ENCODE measurements at places on chromosomes 5 and 9.

- DNase-seq: no peak
Observed at GRCh38 chr9:34098307-34098706, 28.2 kb downstream of the DCAF12 start.

- DNase-seq: no peak
Observed at GRCh38 chr9:131404987-131405386, 11.1 kb downstream of the PRRC2B start.

GRCh38 chr5:140423609-140424008 is 22.0 kb downstream of the ANKHD1 start:
- DNase-seq: no peak

- peak; percentile 30 for DNase-seq
Observed at GRCh38 chr9:13213337-13213736, 66.2 kb downstream of the MPDZ start.

- peak; percentile 42 for DNase-seq
Observed at GRCh38 chr5:78300464-78301045, 6.1 kb upstream of the AP3B1 start.

- DNase-seq: peak; percentile 85
Observed at GRCh38 chr5:97986069-97986468, 787.4 kb upstream of the RGMB start.

- DNase-seq: no peak
Observed at GRCh38 chr5:59421986-59422941, 471.3 kb downstream of the PDE4D start.

- DNase-seq: peak; percentile 90
Observed at GRCh38 chr5:112995764-112996618, 19.4 kb downstream of the DCP2 start.

DNA sequence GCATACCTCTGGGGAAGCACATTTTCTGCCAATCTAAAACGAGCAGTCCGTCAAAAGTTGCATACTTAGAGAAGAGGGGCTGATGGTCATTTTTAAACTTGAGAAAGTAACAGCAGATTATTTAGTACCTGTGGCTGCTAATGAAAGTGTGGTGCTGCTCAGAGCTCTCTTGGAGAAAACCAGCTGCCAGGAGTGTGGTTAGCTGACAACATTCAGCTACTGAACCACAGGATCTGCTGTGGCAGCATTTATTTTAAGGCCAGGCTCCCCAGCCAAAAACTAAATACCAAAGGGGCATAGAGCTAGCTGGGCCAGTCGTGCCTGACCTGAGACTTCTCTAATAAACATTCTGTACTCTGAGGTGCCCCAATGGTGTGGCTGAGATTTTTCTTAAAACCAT is 203.6 kb downstream of the EDIL3 start:
- DNase-seq: no peak

- no peak for DNase-seq
Observed at GRCh38 chr9:134601764-134602163, 39.8 kb upstream of the COL5A1 start.

GRCh38 chr5:145983446-145983845 is 47.1 kb downstream of the SH3RF2 start:
- DNase-seq: no peak

DNA sequence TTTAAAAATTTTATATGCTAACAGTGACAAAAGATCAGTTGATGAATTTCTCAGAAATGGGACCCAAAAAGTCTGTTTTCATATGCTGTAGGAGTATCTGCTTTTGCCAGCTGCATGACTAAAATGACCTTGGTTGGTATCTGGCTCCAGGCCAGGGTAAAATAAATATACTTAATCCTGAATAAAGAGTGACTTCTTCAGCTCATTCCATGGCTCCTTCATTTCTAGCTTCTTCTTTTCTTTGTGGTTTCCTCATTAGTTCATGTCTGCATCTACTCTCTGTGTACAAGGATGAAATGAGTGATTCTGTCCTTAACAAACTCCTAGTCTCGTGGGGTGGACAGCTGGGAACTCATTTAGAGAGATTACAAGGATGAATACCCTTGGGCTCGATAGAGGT is 36.0 kb downstream of the RCL1 start:
- DNase-seq: peak; percentile 70

DNA sequence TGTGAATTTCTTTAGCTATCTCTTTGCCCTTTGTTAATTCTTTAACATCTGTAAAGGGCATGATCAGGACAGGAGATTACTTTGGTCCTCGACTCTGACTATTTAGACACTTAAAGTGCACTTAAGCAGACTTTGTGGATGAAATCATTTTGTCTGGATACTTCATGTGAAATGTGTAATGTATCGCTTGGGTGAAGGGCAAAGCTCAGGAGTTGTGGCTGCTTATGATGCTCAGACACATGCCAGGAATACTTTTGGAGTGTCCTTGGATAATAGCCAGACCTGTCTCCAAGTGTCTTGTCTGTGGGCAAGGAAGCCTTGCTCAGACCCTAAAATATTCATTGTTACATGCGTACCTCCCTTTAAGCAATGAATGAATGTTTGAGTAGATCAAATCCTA is 87.8 kb downstream of the RAI14 start:
- no peak for DNase-seq

DNA sequence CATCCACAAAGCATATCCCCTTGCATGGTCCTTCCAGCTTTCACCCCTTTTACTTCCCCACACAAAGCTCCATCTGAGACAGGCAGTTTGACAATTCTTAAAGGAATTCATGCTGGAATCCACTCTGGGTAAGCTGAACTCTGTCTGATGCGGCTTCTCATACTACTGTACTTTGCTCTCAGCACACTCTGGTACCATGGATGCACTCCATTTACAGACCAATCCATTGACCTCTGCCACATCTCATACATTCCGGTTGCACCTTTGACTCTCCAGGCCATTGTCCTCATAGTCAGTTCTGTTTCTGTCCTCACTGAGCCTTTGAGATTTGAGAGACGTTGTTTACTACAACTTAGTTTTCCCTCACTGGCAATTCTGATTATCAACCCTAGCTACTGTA is 12.2 kb downstream of the SPATA9 start:
- DNase-seq: no peak

- DNase-seq: no peak
Observed at GRCh38 chr5:113759505-113759904, 246.0 kb downstream of the YTHDC2 start.

DNA sequence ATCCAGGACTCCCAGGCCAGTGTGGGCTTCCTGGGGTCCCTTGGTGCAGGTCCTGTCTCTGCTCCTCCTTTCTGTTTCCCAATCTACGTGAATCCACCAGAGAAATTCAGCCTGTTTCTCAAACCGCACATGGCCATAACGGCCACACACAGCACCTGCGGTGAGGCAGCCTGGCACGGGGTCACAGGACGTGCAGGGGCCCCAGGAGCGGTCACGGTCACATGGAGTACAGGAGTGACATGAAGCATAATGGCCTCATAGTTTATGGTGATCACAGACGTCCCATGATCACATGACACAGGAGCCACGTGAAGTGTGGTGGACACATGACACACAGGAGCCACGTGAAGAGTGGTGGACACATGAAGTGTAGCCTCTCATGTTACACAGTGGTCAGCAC is 248.5 kb upstream of the IRX4 start:
- DNase-seq: no peak

DNA sequence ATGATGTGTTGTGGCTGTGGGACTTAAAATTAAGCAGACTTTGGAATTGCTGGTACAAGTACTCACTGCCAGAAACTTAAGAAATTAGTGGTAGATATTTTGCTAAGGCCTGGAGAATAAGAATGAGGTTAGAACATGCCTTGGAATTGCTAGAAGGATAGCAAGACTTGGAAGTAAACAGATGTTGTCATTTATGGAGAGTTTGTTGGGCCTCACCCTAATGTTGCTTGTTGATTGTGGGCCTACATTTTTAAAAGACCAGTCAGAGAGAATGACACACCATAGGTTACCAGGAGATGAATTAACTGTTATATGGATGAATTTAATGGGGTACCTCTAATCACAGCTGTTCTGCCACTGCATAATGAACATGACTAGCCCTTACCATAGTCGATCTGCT is 120.1 kb upstream of the GAS1 start:
- no peak for DNase-seq

GRCh38 chr5:53249529-53250200 is 140.1 kb upstream of the MOCS2 start:
- DNase-seq: peak; percentile 87

DNA sequence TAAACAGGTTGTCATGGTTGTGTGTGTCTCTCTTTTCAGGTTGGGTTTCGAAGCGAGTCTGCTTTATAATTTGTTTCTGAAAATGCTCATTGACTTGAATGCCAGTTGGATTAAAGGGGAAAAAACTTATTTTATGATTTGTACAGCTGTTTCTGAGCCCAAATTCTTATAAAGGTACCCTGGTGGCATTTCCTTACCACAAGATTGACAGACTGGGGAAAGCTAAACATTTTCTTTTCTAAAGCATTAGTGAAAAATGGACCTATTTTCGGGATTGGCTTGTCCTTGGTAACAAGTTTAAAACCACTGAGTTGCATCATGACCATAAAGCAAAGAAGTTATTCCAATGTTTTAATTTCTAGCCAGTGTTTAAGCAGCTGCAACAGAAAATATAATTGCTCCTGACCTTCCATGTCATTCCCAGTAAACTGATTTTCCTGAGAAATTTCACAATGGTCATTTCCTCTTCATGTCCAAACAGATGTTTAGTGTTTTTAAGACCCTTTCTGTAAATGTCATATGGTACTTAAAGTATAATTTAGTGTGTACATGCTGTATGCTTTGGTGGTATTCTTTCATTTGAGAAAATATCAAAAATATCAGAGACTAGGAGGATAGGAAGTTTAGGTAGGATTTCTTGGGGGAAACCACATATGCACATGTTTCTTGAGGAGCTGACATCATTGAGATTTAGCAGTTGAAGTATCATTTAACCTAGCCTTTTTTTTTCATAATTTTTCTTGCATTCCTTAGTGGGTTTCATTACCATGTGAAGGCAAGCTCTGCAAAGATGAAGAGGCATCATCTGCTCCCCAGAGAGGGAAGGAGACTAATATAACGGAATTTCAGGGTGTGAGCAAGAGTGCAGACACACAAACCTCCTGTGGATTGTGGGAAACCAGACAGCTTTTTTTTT is 667.1 kb upstream of the RGMB start:
- no peak for DNase-seq

DNA sequence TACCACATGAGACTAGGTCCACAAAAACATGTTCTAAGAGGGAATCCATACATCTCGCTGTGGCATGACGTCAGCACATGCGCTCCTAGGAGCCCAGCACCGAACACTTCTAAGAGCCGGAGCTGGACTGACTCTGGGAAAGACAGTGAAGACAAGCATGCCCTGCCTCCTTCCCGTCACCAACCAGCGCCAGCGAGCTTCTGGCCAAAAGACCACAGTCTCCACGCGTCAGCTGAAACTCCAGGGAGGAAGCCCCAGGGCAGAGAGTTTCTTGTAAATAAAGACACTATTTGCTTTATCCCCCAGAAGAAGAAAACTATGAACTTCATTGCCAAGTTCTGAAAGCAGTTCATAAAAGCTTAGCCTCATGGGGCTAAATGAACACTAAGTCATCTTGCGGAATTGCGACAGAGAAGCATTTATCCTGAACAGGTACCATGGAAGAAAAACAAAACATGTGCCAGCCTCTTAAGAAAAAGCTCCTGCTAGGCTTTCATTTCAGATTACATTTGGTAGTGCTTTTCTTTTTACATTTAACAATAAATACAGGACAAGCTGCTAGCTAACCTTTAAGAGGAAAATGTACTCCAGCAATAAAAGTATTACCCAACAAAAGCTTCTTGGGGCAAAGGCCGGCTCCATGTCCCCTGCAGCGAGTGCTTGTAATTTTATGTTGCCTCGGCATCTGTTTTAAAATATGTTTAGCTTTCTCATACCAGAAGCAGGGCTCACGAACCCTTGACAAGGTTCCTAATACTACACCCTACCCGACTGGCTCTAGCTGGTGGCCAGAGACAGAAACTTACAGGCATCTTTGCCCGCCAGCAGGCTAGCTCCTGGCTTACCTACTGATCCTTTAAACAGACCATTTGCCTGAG is 96.5 kb downstream of the PRRT1B start:
- DNase-seq: no peak

GRCh38 chr5:106877881-106878280 is 792.9 kb downstream of the EFNA5 start:
- DNase-seq: no peak

DNA sequence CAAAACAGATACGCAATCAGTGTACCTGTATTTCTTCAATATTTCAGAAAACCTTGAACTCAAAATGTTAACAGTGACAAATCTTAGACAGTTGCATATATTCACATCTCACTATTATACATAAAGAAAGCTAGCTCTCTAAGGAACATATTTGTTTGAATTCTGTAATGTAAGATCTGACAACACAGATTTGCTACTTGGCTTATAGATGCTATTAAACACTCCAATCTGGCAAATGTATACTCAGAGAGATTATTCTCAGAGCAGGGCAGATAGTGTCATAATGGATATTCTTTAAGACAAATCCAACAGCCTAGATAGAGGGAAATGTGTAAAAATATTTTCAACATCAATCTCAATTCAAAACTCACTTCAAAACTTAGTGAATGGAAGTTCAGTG is 794.5 kb upstream of the CDH9 start:
- DNase-seq: no peak

DNA sequence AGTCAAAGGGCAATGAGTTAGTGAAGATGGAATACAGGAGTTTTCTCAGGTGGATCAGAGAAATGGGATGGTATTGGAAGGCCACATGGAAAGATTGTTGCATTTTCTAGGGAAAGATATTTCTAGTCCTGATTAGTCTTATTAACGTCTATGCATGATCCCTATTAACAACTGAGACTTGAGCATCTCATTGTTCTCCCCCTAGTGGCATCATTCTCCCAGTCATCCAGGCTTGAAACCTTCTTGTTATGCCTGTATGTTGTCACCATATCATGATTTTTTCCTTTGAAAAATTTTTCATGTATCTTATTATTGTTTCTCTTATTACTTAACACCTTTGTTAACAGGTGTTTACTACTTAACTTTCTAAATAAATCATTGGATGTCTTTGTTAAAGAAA is 34.4 kb downstream of the KIF2A start:
- DNase-seq: peak; percentile 64

DNA sequence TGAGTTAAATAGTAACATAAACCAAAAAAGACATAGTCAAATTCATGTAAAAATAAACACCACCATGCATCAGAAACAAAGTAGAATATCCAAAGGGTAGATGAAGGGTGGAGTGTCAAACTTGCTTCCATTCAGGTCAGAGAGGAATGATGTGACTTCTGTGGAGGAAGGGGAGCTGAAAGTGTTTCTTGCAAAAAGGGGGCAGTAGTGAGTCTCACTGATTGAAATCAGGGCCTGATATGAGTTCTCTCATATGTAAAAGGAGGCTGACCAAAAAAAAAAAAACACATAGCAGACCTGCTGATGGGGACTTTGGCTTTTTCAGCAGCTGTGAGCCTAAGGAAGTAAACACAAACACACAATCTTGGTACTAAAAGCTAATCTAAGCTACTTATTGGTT is 38.8 kb upstream of the RGMB start:
- DNase-seq: no peak

- no peak for DNase-seq
Observed at GRCh38 chr9:99736291-99736690, 85.4 kb upstream of the NR4A3 start.

GRCh38 chr5:160310552-160311295 is 1.6 kb downstream of the CCNJL start:
- no peak for DNase-seq

GRCh38 chr5:172571413-172571812 is 69.7 kb upstream of the NEURL1B start:
- no peak for DNase-seq

Measured in PC-3 (cell line).